ENCODE measurements at places on chromosomes 4 and X.
A peak's percentile ranks its signal among the peaks of the same experiment; 100 is the strongest.

DNA sequence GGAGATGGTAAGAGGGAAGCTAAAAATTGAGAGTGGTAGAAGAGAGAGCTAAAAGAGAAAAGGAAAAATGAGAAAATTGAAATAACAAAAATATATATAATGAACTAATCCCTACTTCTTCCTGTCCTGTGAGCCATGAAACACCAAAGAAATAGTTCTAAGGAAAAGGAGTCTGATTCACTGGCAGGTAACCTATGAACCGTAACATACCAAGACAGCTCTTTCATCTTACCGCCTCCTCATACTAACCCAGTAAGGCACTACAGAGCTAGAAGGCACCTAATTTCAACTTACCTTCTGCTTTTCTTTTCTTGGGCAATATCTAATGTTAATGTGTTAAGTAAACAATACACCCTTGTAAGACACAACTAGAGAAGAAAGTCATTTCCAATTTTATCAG is 297.7 kb upstream of the DIAPH2 start:
- DNase-seq, result no peak

- DNase-seq, result no peak
Observed at GRCh38 chrX:17032351-17032750, 85.9 kb downstream of the REPS2 start.

DNA sequence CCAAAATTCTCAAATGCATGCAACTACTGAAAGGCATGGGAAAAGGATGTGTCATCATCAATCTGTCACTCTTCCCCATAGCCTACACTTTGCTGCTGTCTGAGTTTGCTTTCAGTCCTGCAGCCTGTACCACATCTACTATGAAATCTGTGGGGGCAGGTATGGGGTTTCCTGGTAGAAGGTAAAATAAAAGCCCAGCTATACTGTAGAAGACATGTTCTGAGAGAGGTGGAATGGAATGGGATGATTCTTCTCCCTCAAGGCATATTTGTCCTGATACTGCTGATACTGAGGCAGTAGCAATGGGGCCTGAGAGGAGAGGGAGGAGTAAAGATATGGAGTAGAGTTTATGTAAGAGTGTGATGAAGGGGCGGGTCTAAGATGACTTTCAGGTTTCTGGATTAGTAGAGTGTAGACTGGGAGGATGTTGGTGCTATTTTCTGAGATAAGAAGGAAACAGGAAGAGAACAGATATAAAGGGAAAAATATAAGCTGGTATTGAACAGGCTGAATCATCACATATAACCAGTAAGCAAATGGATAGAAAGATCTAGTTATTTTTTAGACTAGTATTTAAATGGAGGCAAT is 38.7 kb upstream of the GYPA start:
- DNase-seq, result no peak

GRCh38 chr4:102625232-102625930 is 124.2 kb downstream of the NFKB1 start:
- DNase-seq, result peak; percentile 21

- DNase-seq, result no peak
Observed at GRCh38 chrX:15930585-15930984, 76.0 kb upstream of the AP1S2 start.

DNA sequence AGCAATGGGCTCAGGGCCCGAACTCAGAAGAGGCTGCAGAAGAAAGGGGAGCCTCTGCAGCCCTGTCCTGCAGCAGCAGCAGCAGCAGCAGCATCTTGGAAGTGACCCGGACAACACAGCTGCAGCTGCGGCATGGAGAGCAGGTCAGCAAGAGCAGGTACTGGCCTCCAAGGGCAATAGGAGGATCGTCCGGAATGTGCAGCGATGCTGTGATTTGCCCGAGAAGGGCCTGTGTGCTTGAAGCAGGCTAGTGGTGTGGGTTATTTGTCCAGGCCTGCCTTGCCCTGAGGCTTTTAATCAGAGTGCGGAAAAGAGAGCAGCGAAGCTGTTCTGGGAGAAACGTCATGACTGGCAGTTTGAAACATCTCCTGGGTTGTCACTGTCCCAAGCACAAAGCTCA is 126.0 kb downstream of the F11 start:
- no peak for DNase-seq

DNA sequence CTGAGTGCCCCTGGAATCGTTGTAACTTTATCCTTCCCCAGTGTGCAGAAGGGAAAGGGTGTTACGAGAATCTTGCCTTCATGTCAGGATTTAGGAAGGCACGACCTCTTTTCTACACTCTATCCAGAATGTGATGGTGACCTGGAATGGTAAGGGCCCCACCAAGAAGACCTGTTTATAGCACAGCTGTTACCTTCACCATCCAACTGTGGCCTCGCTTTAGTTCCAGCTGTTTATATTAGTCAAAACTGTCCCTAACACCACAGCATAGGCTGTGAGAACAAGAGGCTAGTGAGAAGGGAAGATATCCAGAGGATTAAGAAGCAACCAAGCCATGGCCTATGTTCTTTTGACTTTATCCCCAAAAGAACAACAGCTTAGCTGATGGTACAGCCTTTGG is 28.0 kb downstream of the ARX start:
- no peak for DNase-seq

DNA sequence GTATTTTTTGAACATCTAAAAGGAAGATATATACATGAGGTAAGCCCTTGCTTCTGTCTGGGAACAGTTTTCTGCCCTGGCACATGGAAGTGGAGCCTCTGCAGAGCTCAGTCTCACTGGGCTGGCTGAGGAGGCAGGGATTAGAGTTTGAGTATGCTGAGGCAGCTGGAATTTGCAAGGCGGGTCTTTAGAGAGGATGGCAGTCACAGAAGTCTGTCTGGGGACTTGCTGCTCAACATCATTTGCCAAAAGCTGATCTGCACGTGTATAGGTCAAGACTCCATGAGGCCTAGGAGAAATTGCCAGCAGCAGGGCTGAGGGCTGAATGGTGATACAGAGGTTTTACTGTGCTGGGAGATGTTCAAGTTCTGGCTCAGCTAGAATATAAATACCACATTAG is 163.6 kb upstream of the ANK2 start:
- no peak for DNase-seq

- DNase-seq, result no peak
Observed at GRCh38 chrX:12026481-12026880, 111.8 kb upstream of the FRMPD4 start.

- DNase-seq, result no peak
Observed at GRCh38 chr4:36026348-36026880, 217.9 kb downstream of the ARAP2 start.

GRCh38 chr4:142236268-142236667 is 599.9 kb downstream of the IL15 start:
- DNase-seq, result no peak

DNA sequence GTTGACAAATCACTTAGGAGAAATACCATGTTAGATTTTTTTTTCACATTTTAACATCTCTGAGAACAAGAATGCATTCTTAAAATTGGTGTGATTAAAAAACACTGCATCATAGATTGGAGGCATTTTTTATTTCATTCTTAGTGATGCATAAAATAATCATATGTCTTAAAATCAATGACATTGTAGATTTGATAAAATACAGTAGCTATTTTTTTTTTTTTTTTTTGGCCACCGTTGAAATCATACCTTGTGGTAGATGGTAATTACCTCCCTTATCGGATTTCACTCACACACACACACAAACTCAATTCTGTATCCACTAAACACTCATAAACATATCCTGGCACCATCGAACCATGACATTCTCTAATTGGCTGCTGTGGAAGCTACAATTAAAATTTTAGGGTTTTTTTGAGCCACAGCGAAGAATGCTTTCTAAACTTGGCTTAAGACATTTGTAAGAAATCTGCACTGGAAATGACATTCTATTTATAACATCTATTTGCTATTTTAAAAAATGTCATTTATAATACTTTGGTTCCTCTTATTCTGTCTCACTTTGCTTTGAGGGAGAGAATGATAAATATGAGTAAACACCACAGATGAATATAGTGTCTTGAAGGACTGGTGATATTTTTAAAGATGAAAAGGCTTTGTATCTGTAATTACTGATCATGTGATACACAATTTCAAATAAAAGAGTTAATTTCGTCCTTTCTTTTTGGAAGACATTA is 60.1 kb downstream of the CCSER1 start:
- no peak for DNase-seq

DNA sequence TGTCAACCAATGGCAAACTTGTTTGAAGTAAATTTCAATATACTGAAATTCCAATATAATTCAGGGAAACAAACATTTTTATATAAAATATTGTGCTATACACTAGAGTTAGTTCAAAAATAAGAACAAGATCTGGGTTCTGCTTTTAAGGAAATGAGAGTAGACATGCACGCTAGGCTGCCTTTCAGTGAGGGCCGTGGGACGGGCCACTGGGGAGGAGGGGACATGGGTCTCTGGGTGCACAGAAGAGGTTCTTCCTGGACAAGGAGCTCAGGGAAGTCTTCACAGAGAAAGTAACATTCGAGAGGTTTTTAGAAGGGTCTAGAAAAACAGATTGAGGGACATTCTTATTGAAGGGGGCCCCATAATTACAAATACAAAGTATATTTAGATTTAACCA is 64.4 kb downstream of the SHROOM3 start:
- no peak for DNase-seq
